Activated CD4-positive, CD25-positive, alpha-beta regulatory T cell (primary cell): ENCODE measurements at places on chromosomes 3 and 15.

DNA sequence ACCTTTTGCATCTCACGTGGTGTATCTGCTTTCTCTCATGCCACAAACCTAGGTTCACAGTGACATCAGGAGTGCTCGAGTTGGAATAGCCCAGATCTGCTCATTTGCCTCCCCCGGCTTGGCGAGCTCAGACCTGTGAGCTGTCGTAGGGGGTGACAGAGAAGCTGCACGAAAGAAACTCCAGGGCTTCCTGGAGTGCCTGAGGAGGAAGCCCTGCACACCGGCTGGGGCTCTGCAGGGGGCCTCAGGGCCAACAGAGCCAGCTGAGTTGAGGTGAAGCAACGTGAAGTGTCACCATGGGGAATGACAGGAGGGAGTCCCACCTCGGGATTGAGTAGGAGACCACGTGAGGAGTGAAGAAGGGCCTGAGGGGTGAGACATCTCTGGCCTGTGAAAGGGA lies 62.5 kb downstream of the RPN1 start:
- no peak for DNase-seq

DNA sequence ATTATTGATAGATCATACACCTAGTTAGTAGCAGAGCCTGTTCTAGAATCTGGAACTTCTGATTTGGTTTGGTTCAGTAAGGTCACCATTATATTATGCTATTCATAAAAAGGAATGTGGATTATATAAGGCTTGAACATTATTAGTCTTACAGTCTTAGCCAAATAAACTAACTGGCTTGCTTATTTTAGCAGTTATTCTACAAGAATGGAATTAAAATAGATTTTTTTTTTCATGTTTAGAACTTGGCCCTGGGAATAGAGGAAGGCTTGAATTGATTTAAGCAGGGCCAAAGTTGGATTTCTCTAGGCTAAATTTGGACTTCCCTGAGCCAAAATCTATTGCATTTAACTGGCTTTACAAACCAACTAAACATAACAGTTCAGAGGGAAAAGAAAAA lies 24.4 kb downstream of the DTWD1 start:
- DNase-seq: no peak

DNA sequence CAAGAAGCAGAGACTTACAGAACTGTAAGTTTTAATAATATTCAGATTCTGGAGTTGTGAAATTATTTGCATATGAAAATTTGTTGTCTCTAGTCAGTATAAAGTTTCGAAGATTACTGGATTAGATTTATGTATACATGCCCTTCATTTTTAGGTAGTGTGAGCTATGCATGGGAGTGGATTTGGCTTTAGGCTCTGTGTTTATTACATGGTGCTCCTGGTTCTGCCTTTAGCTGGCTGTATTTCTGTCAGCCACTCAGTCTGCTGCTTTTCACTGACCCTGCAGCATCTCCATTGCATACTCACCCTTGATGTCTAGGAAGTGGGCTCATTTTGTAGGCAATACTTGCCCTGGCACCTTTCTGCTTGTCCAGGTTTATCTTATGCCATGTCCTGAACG lies 147.5 kb upstream of the LRRFIP2 start:
- DNase-seq: no peak

DNA sequence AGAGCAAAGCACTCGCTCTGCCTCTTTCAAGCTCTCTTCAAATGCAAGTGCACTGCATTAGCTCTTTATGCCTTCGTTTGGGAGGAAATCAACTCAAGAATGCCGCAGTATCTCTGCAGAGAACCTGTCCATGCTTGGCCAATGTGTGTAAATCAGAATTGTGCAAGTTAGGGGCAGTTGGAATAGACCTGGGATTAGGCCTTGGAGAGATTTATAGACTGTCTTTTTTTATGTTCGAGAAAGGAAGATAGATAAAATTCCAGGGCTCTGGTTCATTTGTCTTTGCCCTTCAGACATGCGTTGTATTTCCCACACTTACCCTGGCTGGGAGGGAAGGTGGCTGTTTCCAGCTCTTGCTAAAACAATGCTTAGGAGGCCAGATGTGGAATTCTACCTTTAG lies 163.7 kb downstream of the MOBP start:
- no peak for DNase-seq

- DNase-seq: no peak
Observed at GRCh38 chr3:25177041-25177440, 251.0 kb upstream of the RARB start.

GRCh38 chr3:130789782-130790322 lies 43.2 kb upstream of the PIK3R4 start:
- no peak for DNase-seq

GRCh38 chr3:137769322-137770065 lies 5.4 kb downstream of the SOX14 start:
- DNase-seq: no peak

- DNase-seq: no peak
Observed at GRCh38 chr3:176692966-176693785, 504.1 kb downstream of the TBL1XR1 start.

GRCh38 chr15:59473226-59473625 lies 35.2 kb downstream of the FAM81A start:
- DNase-seq: no peak

GRCh38 chr3:102141096-102141927 lies 292.0 kb downstream of the NFKBIZ start:
- DNase-seq: no peak

DNA sequence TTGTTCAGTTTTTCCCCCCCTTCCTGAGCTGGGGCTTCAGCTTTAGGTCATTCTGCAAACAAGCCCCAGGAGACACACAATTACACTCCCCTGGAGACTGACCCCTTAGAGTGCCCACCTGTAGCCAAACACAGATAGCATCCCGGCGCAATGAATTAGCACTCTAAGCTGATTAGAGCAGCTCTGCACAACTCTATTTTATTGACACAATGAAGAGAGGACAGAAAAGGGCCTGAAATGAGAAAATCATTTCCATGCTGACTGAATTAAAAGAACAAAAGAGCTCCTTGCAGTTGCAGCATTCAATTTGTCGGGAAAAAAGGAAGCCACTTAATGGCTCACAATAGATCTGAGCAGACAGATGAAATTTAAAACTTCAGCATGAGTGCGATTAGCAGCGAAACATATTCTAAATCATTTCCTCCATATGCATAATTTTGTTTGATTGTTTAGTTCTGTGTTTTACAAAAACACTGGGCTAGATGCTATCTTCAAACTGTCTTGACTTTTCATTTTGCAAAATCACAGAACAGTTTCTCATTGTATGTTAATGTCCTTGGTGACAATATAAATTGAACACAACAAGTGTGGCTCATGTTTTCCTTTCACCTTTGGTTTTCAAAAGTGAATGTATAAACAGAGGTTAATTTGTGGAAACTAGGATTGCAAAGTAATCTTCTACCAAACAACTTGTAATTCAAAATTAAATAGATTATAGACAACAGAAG lies 308.6 kb downstream of the MECOM start:
- no peak for DNase-seq

DNA sequence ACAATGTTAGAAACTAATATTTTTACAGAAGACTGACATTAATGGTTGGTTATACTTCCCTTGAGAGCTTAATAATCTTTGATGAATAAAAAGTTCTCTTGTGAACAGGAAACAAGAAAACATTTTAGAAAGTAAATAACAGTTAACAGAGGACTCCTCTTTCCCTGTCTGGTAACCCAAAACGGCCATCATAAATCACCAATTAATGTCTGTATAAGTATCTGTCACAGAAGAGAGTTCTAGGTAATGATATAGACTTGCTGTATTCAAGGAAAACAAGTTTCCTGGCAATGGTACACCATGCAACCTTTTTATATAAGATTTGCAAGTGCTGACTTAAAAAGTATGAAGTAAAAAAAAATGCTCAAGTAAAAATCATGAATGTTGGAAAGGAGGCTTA lies 426.7 kb downstream of the SOX2 start:
- no peak for DNase-seq

- no peak for DNase-seq
Observed at GRCh38 chr3:194936659-194937058, 251.0 kb downstream of the FAM43A start.

GRCh38 chr3:156920399-156920798 lies 94.2 kb downstream of the LEKR1 start:
- DNase-seq: no peak

DNA sequence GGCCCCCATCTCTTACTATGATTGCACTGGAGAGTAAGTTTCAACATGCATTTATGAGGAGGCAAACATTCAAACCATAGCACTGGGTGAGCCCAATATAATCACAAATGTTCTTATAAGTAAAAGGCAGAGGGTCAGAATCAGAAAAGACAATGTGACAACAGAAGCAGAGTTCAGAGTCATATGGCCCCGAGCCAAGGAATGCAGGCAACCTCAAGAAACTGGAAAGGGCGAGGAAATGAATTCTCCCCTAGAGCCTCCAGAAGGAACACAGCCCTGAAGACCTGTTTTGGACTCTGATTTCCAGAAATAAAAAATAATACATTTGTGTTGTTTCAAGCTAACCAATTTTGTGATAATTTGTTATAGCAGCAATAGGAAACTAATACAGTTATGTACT lies 81.3 kb upstream of the ABI3BP start:
- no peak for DNase-seq

GRCh38 chr15:92068121-92068520 lies 214.6 kb downstream of the SLCO3A1 start:
- DNase-seq: no peak

- DNase-seq: no peak
Observed at GRCh38 chr3:137854533-137855261, 90.6 kb downstream of the SOX14 start.

- DNase-seq: no peak
Observed at GRCh38 chr15:91530956-91531582, 322.4 kb upstream of the SLCO3A1 start.

DNA sequence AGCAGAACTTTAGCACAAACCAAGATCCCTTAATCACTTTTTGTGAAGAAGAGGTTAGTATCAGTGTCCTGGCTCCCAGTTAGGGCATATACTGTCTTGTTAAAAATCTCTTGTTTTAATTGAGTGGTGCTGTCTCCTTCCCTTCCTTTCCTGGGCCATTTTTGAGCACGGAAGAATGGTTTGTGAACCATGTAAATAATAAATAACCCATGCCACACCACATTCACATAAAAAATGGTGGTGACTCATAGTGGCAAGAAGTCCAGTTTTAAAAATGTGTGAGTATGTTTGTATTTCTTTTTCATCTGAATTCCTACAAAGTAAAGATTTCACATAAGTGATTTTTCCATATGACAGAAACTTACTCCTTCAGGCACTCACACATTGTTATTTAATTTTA lies 59.1 kb upstream of the SPRED1 start:
- DNase-seq: no peak

DNA sequence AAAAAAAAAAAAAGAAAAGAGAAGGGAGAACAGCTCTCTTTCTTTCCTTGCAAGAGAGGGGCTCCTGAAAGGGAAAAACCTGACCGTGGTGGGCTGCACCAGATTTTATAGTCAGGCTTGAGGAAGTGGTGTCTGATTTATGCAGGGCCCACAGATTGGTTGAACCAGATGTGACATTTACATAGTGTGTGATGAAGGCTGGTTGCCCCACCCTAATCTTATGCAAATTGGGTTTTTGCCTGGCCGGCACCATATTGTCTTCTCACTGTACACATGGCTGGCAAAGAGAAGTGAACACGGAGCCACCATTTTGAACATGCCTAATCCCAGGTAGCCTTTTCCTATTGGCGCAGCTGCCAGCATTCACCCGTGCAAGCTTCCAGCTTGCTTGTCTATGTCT lies 154.4 kb downstream of the OXSM start:
- DNase-seq: no peak

- no peak for DNase-seq
Observed at GRCh38 chr3:135452881-135453280, 512.6 kb upstream of the PPP2R3A start.

DNA sequence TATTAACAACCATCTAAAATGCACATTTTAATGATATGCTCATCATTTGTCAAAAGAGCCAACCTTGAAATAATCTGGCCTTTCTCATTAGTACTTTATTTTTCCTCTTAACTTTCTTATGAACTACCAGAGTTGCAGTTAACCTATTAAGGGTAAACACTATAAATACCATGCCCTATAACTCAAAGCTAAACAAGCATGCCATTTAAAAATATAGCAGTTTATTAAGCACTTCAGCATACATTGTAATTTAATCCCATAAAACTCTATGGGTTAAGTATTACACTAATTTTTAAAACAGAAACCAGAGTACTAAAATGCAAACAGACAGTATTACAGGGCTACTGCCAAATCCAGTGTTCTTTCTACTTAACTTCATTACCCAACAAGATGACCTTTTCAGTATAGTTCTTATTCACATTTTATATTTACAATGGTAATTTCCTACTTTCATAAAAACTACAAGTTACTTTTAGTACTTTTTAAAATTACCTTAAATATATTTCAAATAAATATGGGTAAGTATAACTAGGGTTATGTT lies 11.8 kb downstream of the NPTN start:
- no peak for DNase-seq

DNA sequence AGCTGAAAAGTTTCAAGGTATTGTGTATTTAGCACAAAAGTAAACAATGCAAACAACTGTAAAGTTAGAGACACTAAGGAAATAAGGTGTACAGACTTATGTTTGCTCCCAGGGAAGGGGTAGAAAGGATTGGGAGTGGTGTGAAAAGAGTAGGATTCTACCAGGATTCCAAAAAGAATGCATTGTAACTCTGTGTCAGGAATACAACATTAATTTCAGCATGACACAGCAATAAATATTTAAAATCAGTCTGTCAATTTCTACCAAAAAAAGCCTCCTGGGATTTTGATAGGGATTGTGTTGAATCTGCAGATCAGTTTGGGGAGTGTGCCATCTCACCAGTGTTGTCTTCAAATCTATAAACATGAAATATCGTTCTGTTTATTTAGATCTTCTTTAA lies 73.4 kb downstream of the LRRC28 start:
- no peak for DNase-seq

- no peak for DNase-seq
Observed at GRCh38 chr3:3551981-3552380, 247.2 kb upstream of the LRRN1 start.

DNA sequence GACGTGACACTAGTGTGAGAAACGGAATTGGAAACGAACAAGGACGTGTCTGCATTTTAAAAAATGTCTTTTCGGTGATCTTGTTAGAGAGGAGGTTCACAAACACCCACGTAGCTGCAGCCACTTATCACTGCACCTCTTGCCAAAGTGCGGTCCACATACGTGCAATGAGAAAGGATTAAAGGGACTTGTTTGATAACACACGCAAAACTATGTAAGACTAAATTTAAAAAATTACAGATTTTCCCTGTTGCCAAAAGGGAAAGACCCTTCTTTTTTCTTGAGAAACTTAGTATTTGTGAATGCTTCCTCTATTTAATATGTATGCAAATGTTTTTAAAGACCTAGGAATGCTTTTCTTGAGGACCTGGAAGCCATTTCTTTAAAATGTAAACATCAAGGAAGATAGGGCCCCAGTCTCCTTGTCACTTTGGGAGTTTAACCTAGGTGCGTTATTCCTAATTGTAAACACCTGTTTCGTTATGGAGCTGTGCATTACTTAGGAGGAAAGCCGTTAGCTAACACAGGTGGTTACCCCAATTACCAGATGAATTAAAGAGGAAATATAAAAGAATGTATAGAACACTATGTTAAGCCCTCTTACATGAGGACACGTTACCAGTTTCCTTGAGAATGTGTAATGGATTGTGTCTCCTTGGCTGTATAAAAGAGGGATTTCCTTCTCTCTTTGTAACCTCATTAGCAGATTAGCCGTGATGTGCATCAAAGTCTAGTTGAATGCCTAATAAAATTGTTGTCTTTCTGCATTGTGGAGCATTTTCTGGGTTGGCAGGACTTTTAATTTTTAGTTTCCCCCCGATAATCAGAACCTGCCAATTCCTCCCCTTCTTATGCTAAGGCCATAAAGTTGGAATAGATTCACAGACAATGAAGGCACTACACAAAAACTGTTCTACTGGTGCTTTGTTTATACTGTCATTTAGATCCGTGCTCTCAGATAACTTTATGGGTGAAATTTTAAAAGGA lies 1.0 kb downstream of the LEKR1 start:
- DNase-seq: no peak
